ENCODE measurements at places on chromosomes 5 and 9. TPM values are rescaled to one million over a fixed set of nuclear protein-coding genes. Genes with fewer than 3 reads are reported as not detected.

INSL6 gene
- total RNA-seq: not detected

TXN gene
- 47.9 TPM for total RNA-seq

GNE gene
- 18.1 TPM for total RNA-seq

ANKRD18B gene
- 1.9 TPM for total RNA-seq

SPATA31D4 gene
- total RNA-seq: not detected

CXXC5 gene
- total RNA-seq: 1.6 TPM

TMC1 gene
- total RNA-seq: not detected

SSBP2 gene
- 54.4 TPM for total RNA-seq

MED10 gene
- 64.7 TPM for total RNA-seq

DNA sequence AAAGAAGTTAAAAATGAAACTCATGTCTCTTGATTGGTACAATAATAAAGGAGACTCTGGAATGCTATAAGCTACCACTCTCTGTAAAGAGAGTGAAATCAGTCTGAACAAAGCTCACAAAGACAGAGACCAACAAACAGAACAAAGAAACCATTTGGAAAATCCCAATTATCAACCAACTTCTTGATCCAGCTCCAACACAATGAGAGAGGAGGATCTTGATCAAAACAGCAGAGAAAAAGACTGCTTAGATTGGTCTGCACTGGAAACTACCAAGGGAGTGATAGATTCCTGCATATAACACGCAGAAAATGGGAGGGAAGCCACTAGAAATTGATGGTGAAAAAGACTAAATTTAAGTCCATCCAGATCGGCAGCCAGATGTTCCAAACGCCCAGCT lies 23.1 kb upstream of the RNF38 start:
- no peak overlapping the region for H3K4me3 ChIP-seq
- no peak for DNase-seq
- H3K27ac ChIP-seq: no peak overlapping the region
- peaks cover 17% of the 10 kb centered on the region for H3K4me1 ChIP-seq
- H3K36me3 ChIP-seq: no peaks in the 10 kb centered on the region

DNA sequence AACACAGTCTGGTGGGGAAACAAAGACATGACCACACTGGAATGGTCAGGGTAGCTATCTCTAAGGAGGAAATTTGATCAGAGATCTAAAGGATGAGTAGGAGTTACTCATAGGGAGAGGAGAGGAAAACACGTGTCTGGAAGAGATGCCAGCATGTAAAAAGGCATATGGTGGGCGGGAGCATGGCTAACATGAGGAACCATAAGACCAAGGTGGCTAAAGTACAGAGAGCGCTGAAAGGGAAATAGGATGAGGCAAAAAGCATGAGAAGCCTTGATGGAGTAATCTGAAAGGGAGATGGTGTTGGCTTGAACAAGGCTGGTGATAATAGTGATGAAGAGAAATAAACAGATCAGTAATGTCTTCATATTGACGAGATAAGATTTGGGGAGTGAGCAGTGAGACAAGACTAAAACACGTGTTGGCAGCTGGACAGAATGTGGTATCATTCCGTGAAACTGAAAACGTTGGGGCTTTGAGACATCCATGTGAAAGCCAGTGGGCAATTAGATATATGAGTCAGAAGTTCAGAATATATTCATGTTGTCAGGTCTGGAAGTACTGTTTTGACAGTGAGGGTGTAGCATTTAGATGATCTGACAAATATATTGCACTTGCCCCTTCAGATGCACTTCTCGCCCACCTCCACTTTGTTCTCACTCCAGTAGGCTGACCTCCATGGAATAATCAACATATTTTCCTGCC lies 209.1 kb upstream of the KCNN2 start:
- no peaks in the 10 kb centered on the region for H3K27me3 ChIP-seq
- H3K27ac ChIP-seq: no peak overlapping the region
- H3K36me3 ChIP-seq: no peaks in the 10 kb centered on the region
- no peaks in the 10 kb centered on the region for H3K4me1 ChIP-seq

GRCh38 chr5:5483880-5484598 lies 61.6 kb downstream of the ICE1 start:
- no peaks in the 10 kb centered on the region for H3K27me3 ChIP-seq
- no peak for DNase-seq

DNA sequence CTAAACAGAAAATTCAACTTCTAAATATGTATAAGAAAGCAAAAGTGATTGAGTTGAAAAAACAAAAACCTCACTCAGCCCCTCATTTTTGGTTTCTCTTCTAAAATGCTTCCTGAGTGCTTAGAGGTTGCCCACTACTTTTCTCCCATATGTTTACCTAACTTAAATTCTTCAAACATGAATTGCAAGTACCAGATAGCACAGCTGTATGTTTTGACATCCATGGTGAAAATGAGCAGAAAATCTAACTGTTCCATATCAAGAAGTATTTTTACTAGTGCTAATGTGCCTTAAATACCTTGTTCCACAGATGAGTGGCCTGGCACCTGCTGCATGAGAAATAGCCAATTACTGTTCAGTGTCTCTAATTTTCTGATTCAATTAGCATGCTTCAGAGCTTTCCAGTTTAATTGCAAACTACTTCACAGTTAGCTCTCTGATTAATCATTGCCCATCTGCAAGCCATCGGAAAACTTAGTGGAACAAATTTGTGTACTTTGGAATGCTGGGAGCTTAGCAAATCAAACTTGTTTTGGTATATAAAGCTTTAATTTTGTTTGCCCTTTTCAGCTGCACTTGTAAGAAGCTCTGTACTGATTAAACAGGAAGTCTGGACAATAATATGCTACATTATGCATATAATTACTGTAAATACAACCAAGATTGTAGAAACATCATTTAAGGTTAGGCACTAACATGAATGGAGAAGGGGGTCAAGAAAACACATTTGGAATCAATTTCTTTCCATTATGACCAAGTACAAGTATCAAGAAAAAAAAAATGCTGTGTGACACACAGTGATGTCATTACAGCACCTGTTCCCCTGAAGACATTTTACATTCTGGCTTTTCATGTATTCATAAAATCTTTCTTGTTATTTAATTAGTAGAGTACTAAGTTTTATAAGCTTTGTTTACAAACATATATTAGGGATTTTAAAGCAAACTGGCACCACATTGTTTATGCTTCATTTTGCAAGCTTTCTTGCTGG lies 65.6 kb downstream of the POU5F2 start:
- no peaks in the 10 kb centered on the region for H3K36me3 ChIP-seq
- H3K27ac ChIP-seq: no peak overlapping the region
- no peaks in the 10 kb centered on the region for H3K27me3 ChIP-seq
- no peak overlapping the region for H3K4me3 ChIP-seq
- no peaks in the 10 kb centered on the region for H3K4me1 ChIP-seq
- DNase-seq: no peak

DNA sequence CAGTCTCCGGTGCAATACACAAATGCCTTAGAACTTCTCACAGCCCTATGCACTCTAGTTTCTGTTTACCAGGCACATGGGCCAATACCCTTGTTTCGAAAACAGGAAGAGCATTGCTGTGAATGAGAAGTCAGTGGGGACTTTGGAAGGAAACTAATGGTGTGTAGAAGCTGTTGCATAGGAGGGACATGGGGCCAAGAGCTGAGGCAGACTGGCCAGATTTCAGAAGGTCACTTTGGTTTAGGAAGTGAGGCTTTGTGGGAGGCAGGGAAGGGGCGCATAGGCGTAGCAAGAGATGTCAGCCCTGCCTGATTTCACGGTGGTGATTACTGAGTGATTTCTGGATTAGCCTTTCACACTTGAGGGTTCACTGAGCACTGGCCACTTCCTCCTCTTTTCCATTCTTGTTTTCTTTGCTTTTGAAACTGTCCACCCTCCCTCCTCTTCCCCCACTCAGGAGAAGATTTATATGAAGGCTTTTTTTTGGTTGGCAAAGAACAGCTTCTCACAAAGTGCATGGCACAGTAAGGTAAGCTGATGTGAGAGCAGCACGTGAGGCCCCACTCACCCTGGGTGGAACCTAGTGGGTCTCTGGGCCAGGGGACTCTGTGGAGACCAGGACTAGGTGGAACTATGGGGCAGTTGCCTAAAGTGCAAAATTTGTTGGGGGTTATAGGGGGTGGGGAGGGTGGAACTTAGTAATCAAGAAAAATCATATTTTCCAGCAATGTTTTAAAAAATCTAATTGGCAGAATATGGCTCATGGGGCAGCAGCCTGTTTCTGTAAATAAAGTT lies 6.1 kb upstream of the TMEM252 start:
- no peak for DNase-seq
- no peaks in the 10 kb centered on the region for H3K36me3 ChIP-seq
- H3K27ac ChIP-seq: no peak overlapping the region

DNA sequence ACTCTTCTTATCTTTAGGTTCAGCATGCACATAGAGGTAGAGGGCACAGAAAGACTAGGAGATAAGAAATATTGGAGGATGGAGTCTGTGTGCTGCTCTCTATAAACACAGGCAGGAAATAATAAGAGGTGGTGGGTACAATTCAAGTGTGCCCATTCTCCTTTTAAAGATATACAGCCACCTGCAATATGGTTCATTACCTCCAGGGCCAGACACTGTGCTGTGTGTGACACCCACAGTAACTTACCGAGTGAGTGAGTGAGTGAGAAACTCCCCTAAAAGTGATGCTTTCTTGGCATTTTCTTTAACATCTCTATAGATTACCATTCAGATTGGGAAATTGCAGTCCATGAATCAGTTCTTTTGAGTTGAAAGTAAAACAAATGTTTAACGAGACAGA lies 311.8 kb upstream of the KCNN2 start:
- H3K27ac ChIP-seq: no peak overlapping the region
- no peaks in the 10 kb centered on the region for H3K27me3 ChIP-seq
- no peak for DNase-seq
- no peaks in the 10 kb centered on the region for H3K36me3 ChIP-seq
- no peak overlapping the region for H3K4me3 ChIP-seq

DNA sequence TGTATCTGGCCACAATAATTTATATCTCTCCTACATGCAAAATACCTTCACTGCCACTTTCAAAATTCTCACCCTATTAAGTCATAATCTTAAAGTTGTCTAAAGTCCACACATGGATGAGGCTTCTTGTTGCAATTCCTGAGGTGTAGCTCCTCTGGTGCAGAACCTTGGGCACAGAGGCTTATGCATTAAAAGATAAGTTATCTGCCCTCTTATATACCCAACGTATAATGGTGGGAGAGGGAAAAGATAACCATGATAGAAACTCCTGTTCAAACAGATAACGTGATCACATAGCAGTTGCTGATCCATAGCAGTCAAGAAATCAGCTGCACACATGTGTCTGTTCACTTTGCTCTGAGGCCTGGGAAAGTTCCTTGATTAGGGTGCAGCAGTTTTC lies 1767.0 kb downstream of the MAT2B start:
- H3K27me3 ChIP-seq: no peaks in the 10 kb centered on the region
- DNase-seq: no peak
- H3K27ac ChIP-seq: no peak overlapping the region
- no peak overlapping the region for H3K4me3 ChIP-seq
- no peaks in the 10 kb centered on the region for H3K4me1 ChIP-seq
- no peaks in the 10 kb centered on the region for H3K36me3 ChIP-seq

- H3K36me3 ChIP-seq: no peaks in the 10 kb centered on the region
- H3K4me3 ChIP-seq: no peak overlapping the region
- H3K4me1 ChIP-seq: peaks cover 12% of the 10 kb centered on the region
Measured at GRCh38 chr5:168228668-168229067, 62.8 kb upstream of the WWC1 start.

GRCh38 chr5:3680821-3681220 lies 85.2 kb downstream of the IRX1 start:
- no peak overlapping the region for H3K27ac ChIP-seq
- no peak for DNase-seq

- H3K4me3 ChIP-seq: no peak overlapping the region
- H3K27me3 ChIP-seq: no peaks in the 10 kb centered on the region
- no peak for DNase-seq
Measured at GRCh38 chr5:111313017-111313724, 89.0 kb downstream of the CAMK4 start.

- DNase-seq: no peak
- no peak overlapping the region for H3K4me3 ChIP-seq
- no peaks in the 10 kb centered on the region for H3K27me3 ChIP-seq
- no peak overlapping the region for H3K27ac ChIP-seq
Measured at GRCh38 chr5:139960723-139961383, 82.2 kb downstream of the NRG2 start.

DNA sequence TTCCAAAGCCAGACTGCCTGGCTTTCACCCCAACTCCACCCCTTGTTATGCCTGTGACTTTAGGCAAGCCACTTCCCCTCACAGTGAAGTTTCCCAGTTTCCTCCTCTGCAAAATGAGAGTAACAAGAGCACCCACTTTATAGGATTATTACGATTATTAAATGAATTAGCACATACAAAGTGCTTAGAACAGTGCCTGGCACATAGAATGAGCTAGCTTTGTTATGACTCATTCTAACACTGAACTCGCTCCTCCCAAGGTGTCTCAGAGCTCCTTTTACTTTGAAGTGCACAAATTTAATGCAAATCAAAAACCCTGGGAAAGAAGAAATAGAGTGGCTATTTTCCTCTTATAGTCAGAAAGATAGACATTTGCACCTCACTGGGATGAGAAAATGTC lies 34.3 kb downstream of the DNAH5 start:
- no peaks in the 10 kb centered on the region for H3K36me3 ChIP-seq
- DNase-seq: no peak

- no peak for DNase-seq
- H3K27ac ChIP-seq: no peak overlapping the region
- no peaks in the 10 kb centered on the region for H3K36me3 ChIP-seq
- no peaks in the 10 kb centered on the region for H3K4me1 ChIP-seq
Measured at GRCh38 chr9:101902051-101902450, 163.6 kb upstream of the GRIN3A start.

- no peak overlapping the region for H3K4me3 ChIP-seq
- H3K27ac ChIP-seq: no peak overlapping the region
- no peaks in the 10 kb centered on the region for H3K4me1 ChIP-seq
- H3K36me3 ChIP-seq: peaks cover 6% of the 10 kb centered on the region
Measured at GRCh38 chr5:62494772-62495171, 82.2 kb downstream of the IPO11 start.

- no peaks in the 10 kb centered on the region for H3K36me3 ChIP-seq
- no peak for DNase-seq
- H3K4me1 ChIP-seq: peaks cover 7% of the 10 kb centered on the region
- no peak overlapping the region for H3K27ac ChIP-seq
- no peak overlapping the region for H3K4me3 ChIP-seq
- H3K27me3 ChIP-seq: no peaks in the 10 kb centered on the region
Measured at GRCh38 chr5:140611020-140611521, 21.9 kb downstream of the CD14 start.

- H3K4me3 ChIP-seq: no peak overlapping the region
- no peaks in the 10 kb centered on the region for H3K4me1 ChIP-seq
Measured at GRCh38 chr9:105206821-105207699, 37.4 kb upstream of the SLC44A1 start.

GRCh38 chr9:133027134-133027533 lies 3.7 kb upstream of the GTF3C5 start:
- H3K36me3 ChIP-seq: no peaks in the 10 kb centered on the region
- H3K27ac ChIP-seq: no peak overlapping the region
- H3K27me3 ChIP-seq: no peaks in the 10 kb centered on the region
- DNase-seq: no peak
- H3K4me1 ChIP-seq: peaks cover 29% of the 10 kb centered on the region

GRCh38 chr9:10366171-10366779 lies 246.5 kb downstream of the PTPRD start:
- H3K27me3 ChIP-seq: no peaks in the 10 kb centered on the region
- H3K27ac ChIP-seq: no peak overlapping the region

Measured in CD4-positive, alpha-beta memory T cell (primary cell).